ENCODE measurements at places on chromosomes 11 and 22.

- no peak for DNase-seq
Observed at GRCh38 chr11:48043991-48044512, 63.7 kb downstream of the PTPRJ start.

DNA sequence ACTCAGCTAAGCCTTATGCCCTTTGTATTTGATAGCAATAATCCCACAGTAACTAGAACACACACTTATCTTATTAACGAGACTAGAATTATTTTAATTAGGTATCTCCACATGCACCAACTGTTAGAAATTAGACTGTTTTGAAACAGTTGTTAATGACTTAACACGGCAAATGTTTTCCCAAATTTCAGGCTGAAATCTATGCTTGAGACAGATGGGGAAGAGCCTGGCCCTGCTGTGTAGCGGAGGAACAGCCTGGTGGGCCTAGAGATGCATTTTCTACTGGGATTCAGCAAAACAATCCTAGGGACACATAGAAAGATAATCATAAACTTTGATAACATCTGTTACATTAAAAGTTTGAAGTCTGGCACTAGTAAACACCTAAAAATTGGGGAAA is 273.4 kb downstream of the TTC28 start:
- DNase-seq, result no peak

- peak; percentile 51 for DNase-seq
Observed at GRCh38 chr22:19663286-19663815, 51.0 kb upstream of the SEPTIN5 start.

DNA sequence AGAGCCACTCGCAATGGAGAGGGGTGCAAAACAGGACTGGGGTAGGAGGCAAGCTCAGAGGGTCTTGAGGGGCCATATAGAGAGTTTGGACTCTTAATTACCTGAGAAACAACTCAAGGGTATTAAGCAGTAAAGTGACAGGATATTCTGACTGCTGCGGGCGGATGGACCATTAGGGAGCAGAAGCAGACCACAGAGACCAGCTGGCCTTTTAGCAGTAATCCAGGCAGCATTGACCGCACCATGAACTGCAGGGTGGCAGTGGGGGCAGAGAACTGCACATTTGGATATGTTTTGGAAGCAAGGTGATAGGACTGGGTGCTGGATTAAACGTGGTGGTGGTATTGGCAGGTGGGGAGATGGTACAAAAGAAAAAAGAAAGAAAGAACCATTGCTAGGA is 125.3 kb downstream of the DBX1 start:
- DNase-seq, result no peak

- no peak for DNase-seq
Observed at GRCh38 chr11:120391854-120392253, 55.6 kb downstream of the ARHGEF12 start.

- no peak for DNase-seq
Observed at GRCh38 chr22:42743501-42743991, 22.9 kb upstream of the A4GALT start.

- no peak for DNase-seq
Observed at GRCh38 chr11:12702999-12703453, 28.8 kb downstream of the TEAD1 start.

- DNase-seq, result no peak
Observed at GRCh38 chr22:37907036-37907954, 1.2 kb downstream of the MICALL1 start.

- DNase-seq, result no peak
Observed at GRCh38 chr11:93143800-93144199, 54.0 kb downstream of the SLC36A4 start.

GRCh38 chr22:43446916-43447315 is 35.1 kb downstream of the MPPED1 start:
- no peak for DNase-seq

GRCh38 chr11:2311353-2312133 is 9.7 kb downstream of the TSPAN32 start:
- DNase-seq, result no peak

DNA sequence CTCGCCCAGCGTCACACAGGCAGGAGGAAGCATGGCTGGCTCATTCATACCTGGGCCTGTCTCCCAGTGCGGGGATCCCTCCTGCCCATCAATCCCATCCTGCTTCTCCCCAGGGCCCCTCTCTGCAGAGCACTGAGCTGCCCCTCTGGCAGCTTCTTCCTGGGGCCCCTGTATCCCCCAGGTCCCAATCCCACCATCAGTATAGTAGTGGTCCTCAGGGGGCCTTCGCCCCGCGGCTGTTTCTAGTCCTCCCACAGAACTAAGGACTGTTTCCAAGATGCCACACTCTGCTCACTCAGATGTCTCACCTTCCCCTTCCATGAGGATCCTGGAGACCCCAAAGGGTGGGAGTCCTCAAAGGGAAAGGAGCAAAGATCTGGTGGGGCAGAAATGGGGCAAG is 97.6 kb downstream of the PDE2A start:
- DNase-seq, result no peak

DNA sequence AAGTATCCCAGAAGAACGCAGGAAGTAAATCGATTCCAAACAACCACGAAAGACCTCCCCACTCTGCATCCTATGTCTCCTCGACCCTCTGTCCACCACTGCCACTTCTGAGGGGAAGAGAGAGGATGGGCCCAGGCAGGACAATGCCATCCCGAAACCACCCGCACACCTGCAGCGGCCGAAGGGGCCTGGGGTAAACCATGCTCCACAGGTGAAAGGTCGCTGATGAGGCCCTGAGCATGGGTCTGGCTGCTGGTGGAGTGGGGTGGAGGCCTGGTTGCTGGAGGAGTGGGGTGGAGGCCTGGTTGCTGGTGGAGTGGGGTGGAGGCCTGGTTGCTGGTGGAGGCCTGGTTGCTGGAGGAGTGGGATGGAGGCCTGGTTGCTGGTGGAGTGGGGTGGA is 13.1 kb downstream of the TOLLIP start:
- DNase-seq, result no peak

DNA sequence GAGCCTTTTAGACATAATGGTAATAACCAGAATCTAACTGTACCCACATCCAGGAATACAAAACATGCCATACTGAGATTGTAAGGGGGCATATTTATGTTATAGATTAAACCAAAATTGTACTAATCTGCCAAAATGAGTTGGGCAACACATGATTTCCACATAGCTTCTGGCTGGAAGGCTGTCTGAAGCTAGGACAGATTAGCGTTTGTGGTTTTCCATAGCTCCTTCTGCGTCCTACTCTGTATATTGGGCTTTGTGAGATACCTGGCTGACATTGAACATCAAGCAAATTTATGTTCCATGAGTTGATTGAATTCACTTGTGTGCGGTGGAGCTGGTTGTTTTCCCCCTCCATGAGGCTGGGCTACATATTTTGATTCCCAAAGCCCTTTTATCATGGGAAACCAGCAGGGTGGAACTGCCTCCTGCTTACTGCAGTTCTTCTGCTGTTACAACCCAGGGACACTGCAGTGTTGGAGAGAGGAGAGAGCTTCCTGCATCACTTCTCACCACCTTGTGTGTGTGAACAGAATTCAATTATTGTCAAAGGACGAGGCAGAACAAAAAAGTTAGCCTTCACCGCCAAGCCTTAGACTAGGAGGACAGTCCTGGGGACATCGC is 114.9 kb downstream of the C11orf91 start:
- no peak for DNase-seq

- no peak for DNase-seq
Observed at GRCh38 chr22:36769541-36770512, 6.1 kb downstream of the IFT27 start.

Data from AG04449 (cell line).